ENCODE measurements at places on chromosomes 4 and X.

DNA sequence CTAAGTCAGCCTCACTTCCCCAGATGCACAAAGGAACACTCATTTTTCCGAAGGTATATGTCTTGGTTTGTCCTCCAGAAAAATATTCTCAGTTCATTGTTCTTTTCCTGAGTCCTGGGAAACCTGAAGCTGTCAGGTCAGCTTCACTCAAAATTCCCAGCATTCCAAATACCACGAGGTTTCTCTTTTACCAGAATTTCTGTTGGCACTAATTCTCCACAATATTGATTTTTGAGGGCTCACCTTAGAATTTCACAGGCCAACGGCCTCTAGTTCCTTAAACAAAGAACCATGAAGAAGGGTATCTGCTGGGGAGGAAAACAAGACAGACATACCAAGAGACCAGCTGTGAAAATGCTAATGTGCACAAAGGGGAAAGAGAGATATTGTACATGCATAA is 8.0 kb upstream of the MAGEB5 start:
- DNase-seq, result no peak

- DNase-seq, result no peak
These were observed 481.0 kb downstream of the SPRY1 start for GRCh38 chr4:123877551-123877950.

- no peak for DNase-seq
These were observed 10.9 kb downstream of the MCTS1 start for GRCh38 chrX:120614816-120615215.

DNA sequence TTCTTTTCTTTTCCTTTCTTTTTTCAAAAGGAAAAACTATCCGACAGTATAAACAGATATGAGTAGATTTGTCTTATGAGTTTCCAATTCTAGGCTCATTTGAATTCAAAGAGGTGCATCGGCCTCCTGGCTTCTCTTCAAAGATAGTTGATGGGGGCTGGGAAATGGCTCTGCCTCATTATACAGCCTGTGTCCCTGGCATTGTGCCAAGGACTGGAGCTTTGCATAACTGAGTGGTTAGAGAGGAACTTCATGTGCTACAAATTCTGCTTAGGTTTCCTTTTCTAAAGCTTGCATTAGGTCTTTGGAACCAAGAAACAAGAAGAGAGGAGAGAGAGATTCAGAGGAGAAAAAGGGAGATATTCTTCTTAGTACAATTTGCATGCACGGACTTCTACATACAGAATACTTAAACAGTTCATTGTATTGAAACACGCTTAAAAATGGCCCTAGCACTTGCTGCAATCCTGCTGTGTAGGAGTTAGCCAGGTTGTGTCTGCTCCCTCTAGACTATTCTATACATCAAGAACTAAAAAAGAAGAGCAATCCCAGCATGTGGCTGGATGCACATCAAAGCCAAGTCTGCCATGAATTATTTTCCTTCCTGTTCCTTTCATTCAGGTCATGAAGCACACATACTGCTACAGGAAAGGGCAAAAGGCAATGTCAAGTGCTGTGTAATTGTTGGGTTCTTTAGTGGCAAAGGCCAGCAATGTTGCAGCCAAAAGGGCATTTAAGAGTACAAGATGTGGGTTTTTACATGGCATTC is 70.9 kb downstream of the INTS12 start:
- DNase-seq, result no peak

DNA sequence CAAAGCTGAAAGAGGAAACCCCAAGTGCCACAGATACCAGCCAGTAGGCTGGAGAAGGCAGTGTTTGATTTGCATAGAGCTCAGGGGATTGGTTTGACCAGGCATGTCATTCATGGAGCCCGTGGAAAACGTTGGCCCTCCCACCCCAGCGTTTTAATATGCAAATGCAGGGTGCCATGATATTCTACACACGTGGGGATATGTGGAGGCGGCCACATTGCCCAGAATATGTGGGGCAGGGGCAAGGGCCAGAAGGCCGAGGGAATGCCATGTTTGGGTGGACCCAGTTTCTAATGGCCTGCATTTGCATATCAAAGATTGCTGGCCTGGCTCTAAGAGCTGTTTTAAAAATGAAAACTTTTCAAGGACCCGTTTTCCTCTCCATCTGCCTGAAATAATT is 71.1 kb downstream of the MAP9 start:
- DNase-seq, result no peak

DNA sequence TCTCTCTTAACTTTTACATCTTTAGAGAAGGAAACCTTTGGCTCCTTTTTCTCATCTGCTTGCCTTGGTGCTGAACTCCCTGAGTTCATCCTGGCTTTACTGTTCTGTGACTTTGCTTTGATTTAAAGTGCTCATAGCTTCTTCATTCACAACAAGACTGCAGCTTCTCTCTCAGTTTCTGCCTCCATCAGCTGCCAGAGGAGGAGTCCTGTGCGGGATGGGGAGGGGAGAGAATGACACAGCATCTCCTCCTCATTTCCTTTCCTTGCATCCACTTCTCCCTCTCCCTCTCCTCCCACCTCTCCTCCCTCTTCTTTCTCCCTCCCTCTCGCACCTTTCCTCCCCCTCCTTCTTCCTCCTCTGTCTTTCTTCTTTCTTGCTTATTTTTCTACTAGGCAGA is 42.0 kb downstream of the CBLL2 start:
- no peak for DNase-seq

GRCh38 chrX:36160081-36160480 is 240.5 kb downstream of the CFAP47 start:
- no peak for DNase-seq

GRCh38 chr4:32374206-32374605 is 1654.0 kb downstream of the PCDH7 start:
- DNase-seq, result no peak

DNA sequence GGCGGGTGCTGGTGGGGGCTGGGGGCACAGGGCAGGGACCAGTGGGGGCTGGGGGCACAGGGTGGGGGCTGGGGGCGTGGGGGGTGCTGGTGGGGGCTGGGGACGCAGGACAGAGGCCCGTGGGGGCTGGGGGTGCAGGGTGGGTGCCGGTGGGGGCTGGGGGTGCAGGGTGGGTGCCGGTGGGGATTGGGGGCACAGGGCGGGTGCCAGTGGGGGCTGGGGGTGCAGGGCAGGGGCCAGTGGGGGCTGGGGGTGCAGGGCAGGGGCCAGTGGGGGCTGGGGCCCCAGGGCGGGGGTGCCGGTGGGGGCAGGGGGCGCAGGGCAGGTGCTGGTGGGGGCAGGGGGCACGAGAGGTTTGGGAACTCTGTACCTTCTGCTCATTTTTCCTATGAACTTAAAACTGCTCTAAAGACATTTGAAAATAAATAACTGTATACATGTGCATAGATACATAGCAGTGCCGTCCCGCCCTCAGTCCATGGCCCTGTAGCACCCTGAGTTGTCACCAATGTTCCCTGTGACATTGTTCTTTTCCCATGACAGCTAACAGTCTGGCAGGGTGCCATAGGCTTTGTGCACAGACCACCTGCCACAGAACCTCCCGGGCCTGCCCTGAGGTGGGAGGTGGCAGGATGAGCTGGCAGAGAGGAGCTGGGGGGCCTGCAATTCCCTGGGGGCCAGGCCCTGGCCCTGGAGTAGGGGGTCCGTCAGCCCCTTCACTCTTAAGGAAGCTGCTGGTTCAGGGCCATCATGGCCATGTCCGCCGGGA is 35.6 kb upstream of the ADRA2C start:
- no peak for DNase-seq

DNA sequence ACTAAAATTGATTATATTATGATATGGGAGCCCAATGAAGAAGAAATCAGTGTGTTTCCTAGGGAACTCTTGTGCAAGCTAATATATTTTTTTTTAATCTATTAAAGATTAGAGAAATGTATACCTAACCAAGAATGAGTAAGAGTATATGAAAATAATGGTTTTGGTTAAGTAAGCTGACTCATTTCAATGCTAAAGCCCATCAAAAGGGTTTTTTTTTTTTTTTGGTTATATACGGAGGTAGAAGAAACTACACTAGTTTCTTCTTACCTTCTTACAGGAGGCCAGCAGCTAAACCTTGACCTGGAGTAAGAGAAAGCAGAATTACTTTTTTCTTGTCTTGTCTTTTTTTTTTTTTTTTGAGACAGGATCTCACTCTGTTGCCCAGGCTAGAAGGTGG is 27.5 kb downstream of the RUFY3 start:
- DNase-seq, result no peak

- DNase-seq, result no peak
These were observed 29.1 kb downstream of the RIPPLY1 start for GRCh38 chrX:106874075-106874474.

DNA sequence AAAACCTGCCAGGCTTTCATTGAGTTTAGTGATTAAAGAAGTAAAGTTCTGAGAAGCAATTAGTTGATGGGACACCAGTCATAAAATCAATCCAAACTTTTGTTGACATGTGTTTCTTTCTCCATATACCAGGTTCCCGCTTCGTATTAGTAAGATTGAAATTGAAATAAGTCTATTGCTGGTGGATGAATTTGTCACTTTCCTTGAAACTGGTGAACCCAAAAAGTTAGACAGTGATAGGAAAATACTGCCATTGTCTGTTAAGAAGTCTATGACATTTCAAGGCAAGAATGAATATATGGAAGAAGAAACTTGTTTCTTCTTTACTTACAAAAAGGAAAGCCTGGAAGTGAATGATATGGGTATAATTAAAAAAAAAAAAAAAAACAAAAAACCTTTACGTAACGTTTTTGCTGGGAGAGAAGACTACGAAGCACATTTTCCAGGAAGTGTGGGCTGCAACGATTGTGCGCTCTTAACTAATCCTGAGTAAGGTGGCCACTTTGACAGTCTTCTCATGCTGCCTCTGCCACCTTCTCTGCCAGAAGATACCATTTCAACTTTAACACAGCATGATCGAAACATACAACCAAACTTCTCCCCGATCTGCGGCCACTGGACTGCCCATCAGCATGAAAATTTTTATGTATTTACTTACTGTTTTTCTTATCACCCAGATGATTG is at the start of gene CD40LG:
Gene CD40LG, plus strand, starts transcription at position 482 of the 684 bp plus-strand sequence. Its CDS starts 91 bp downstream, at position 573.
- DNase-seq, result no peak

GRCh38 chr4:38752941-38753806 is 29.6 kb downstream of the TLR10 start:
- no peak for DNase-seq

DNA sequence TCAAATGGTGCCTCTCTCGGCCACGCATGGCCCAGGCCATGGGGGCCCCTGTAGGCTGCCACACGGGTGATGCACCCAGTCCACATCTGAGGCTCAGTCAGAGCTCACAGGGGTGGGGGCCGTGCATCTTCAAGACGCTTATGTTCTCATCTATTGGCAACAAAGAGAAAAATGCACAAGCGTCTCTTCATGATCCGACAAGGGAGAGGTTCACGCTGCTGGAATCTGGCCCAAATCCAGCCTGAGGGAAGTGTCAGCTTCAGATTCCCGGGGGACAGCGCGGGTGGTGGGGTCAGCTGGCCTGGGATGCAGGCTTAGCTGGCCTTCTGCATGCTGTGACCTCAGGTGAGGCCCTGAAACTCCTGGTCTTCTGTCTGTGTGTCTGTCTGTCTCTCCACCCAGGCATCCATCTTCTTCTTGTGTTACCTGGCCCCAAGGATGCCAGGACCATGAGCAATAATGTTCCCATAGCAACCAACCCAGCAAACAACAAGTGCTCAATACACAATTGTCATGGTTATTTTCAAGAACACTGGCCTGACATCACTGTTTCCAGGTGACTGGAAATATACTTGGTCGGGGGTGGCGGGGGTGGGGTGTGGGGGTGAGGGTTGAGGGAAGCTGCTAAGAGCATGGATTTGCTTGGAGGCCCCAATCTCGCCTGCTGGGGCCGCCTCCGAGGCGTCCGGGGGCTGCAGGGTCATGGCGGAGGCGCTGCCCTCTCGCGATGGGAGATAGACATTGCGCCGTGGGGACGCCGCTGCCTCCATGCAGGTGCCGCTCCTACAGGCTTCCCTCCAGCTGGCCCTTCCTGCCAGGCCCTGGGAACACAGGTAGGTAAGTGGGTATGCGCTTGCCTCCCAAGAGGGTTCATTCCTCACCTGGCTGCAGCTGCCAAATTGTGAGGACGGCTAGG is 48.3 kb downstream of the ABLIM2 start:
- no peak for DNase-seq

GRCh38 chrX:135327299-135327698 is 18.0 kb downstream of the ETDC start:
- DNase-seq, result no peak

- no peak for DNase-seq
These were observed 274.1 kb upstream of the MAGEB2 start for GRCh38 chrX:29941287-29941686.

- DNase-seq, result no peak
These were observed 2.8 kb upstream of the FGG start for GRCh38 chr4:154615211-154615610.

- no peak for DNase-seq
These were observed 2086.8 kb downstream of the ARAP2 start for GRCh38 chr4:34157547-34157946.

GRCh38 chrX:10971759-10972158 is 139.4 kb upstream of the HCCS start:
- no peak for DNase-seq

DNA sequence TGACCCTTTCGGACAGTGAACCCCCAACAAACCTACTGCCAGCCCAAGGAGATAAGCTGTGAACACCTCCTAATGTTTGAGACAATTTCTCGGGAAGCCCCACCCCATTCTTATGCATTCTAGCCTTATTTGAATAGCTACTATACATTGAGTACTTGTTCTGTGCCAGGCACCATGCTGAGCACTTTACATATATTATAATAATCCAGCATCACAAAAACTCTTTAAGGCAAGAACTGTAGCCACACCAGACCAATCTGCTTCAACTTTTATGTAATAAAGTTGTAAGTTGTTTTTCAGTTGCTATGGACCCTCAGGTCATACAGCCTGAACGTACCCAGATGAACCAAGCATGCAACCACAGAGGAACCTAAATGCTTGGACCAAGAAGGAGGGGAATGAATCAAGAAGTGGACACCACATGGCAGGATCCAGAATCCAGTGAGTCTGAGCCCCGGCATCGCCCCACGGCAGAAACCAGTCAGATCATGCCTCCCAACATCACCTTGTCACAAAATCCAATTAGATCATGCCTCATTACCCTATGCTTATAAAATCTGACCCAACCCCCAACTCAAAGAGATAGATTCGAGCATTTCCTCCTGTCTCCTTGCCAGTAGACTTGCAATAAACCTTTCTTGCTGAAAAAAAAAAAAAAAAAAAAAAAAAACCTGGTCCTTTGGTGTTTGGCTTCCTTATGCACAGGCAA is 225.0 kb downstream of the QDPR start:
- no peak for DNase-seq

DNA sequence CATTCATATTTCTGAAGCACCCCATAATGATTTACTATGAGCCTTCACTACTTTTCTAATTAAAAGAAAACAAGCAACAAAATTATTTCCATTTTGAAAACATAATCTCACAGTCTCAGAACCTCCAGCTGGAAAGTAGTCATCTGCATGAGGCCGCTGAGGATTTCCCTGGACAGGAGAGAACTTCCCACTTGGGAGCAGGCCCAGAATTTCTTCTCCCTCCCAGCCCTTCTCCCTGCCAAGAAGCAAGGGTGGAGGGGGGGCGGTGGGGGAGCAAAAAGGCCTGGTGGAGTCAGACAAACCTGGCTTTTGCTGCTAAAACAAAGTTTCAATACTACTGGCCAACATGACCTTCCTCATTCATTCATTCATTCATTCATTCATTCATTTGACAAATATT is 167.3 kb downstream of the PJA1 start:
- no peak for DNase-seq

GRCh38 chr4:129110931-129111330 is 15.0 kb downstream of the C4orf33 start:
- DNase-seq, result no peak

GRCh38 chr4:159944477-159944876 is 841.6 kb downstream of the RAPGEF2 start:
- no peak for DNase-seq

Data from activated CD8-positive, alpha-beta memory T cell treated with anti-CD3 and anti-CD28 coated beads for 48 hours (primary cell).